ENCODE measurements at places on chromosomes 3 and 15.

DNA sequence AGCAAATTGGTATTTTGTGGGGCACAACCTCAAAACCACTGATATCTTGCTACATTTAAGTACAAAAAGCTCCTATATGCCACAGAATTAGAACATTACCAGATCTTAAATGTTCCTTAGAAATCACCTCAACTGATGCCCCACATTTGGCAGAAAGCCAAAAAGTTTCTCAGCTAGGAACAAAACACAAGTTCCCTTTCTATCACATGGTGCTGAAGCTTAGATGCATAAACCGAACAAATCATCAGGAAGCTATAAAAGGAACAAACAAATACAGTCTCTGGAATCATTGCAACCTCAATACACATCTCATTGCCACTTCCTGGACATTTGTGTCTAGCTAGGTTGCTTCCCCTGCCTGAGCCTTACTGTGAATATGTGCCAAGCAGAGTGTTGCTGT is 492.6 kb downstream of the LPP start:
- no peak for DNase-seq

DNA sequence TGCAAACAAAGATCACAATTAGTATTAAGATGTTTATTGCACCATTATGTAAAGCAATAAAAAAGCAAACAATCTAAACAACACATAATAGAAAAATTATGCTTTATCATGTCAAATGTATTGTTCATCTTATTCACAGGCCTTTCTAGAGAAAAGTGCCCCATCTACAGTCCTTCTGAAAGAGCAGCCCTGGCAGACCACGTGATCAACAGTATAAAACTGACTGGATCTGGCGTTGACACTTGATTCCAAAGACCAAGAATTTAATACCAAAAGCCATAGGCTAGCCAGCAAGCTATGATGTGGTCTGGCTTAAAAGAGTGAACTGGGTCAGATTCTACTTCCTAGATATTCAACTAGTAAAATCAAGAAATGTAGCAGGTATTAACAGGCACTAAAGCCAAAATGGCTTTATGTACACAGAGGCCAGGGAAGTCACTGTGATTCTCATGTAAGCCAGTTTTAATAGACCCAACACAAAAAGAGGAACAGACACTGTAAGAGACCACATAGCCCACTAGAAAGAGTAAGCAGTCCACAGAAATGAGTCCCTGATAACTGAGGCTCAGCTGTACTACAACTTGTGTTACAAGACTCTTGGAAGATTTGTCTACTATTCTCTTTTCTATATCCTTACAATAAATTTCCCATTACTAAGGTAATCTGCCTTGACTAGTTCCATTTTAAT is 32.5 kb downstream of the DMXL2 start:
- no peak for DNase-seq

DNA sequence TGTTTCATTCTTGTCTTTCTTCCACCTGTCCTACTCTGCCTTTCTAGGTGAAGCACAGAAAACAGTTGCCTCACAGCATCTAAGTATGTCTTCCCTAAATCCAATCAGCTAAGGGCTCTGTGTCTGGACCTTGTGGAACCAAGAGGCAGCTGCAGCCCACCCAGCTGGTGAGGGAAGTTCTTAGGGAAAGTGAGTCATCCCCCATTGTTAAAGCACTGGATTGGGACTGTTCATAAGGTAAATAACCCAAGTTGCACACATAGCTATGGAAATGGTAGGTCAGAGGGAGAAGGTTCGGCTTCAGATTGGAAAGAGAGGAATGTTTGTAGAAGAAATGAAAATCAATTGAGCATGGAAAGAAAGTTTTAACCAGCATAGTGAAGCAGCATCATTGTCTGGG is 18.0 kb upstream of the ARNT2 start:
- DNase-seq = no peak

DNA sequence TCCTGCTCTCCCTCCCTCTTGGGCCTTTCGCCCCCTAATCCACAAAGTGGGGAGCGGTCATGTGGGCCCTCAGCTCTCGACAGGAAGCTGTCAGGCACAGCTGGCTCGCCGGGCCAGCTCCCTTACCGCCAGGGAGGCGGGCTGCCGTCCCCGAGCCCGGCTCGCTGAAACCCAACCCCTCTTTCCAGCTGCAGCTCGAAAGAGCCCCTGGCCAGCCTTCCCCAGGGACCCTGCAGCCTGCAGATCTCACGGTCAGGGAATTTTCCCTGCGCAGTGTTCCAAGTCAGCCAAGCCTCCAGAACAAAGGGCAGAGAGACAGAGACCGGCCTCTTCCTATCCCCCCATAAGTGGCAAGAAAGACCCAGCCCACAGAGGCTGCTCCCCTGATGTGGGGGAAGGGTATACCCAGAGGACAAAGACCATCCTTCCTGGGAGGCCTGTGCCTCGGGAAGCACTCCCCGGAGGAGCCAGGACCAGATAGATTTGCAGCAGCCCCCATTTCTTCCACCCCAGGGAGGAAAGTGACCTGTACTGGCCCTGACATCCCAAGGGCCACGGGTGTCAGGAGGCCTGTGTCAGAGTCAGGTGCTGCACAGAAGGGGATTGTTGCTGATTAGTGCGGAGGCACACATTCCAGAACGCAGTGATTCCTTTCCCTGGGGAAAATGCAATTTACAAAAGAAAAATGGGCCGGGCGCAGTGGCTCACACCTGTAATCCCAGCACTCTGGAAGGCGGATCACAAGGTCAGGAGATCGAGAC is 32.6 kb downstream of the MAGEF1 start:
- no peak for DNase-seq

DNA sequence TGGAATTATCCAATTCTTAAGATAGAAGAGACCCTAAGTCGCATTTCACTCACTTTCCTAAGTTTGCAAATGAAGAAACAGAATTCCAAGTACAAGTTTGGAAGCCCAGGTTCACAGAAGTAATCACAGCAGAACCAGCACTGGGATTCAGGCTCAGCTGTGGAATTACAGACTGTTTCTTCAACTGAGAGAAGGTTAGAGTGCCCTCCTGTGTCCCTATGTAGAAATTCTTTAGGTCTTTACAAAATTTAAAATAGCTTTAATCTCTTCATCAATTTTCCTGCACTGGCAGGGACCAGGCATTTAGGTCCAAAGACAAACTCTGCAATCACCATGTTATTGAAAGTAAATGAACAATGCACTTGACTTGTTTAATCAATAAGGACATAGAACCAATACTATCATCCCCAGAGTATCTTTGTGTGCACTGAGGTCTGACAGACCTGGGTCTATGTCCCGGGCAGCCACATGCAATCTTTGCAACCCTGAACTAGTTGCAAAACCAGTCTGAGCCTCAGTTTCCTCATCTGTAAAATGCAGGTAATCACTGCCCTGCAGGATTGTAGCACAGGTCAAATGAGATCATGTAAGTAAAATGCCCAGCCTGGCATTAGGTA is 96.3 kb upstream of the ZBED2 start:
- no peak for DNase-seq

DNA sequence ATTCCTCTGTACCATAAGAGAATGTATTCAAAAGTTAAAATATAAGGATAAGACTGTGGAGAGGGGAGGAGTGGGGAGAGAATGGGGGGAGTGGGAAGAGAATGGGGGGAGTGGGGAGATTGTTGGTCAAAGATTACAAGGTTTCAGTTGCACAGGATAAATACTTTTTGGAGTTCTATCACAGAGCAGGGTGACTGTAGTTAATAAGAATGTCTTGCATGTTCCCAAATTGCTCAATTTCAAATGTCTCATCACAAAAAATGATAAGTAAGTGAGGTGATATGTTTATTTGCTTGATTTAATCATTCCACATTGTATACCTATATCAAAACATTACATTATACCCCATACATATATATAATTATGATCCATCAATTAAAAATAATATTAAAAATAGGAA is 23.0 kb upstream of the MEF2A start:
- no peak for DNase-seq

DNA sequence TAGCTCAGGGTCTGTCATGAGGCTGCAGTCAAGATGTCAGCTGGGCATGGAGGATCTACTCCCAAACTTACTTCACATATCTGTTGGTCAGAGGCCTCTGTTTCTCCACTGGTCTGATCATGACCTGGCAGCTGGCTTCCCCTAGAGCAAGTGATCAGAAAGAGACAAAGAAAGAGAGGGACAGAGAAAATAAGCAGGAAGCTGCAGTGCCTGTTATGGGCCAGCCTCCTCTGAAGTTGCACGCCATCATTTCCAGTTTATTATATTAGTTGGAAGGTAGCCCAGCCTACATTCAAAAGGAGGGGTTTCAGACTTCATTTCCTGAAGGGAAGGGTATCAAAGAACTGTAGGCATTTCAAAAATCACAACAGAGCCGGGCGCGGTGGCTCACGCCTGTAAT is 5.0 kb upstream of the RPP25 start:
- no peak for DNase-seq

- DNase-seq = no peak
Observed at GRCh38 chr15:72845981-72846383, 62.4 kb upstream of the ADPGK start.

GRCh38 chr3:149767720-149768119 is 15.4 kb upstream of the COMMD2 start:
- DNase-seq = no peak

DNA sequence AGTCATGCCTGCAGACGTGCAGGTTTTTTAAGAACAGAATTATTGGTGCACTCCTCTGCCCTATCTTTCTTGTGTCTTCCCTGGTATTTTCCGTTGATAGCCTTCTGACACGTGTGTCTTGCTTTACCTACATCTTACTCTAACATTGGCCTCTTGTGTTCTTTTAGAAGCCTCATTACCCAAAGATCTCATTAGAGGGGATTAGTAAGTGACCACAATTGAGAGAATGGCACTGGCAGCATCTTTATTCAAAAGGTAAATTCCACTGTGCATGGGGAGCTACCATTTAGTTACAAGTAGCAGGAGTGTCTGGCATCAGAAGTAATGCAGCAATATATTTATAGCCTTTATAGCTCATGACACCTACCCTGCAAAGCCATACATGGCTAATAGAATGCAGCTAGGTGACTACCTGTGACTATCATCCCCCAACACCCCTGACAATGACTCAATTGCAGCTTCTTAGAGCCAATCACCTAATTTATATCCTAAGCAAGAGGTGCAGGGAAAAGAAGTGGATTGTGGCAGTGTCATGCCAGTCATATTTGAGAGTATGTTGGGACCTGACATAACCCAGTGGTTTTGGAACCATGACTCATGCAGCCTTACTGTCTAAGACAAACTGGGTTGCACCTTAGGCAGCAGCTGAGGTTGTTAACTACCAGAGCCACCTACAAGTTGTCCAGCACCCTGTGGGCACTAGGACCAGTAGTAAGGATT is 164.8 kb downstream of the GRM7 start:
- no peak for DNase-seq

DNA sequence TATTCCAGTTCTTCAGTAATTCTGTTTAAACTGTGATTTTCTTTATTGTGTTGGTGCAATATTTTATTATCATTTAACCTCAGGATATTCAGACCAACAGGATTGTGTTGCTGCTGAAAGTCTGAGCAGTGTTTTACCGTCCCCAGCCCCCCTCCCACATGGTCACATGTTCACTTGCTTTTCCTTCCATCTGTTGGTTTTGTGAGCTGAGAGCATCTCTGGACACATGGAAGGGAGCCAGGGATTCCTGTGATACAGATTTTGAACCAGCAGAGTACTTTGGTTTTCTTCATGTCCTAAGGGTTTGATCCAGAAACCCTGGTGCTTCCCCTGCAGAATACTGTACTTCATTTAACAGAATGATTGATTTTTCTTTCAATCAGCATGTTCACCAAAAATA is 11.9 kb downstream of the ARRDC4 start:
- no peak for DNase-seq

Data from stimulated activated CD8-positive, alpha-beta memory T cell treated with anti-CD3 and anti-CD28 coated beads, Interleukin-4, amount 100 ng/mL, for 1 hour (primary cell).